ENCODE measurements at places on chromosomes 2 and 18.

- DNase-seq: no peak
Measured at GRCh38 chr18:25830787-25831186, 259.6 kb downstream of the SS18 start.

- DNase-seq: no peak
Measured at GRCh38 chr2:11104794-11105660, 50.2 kb upstream of the SLC66A3 start.

DNA sequence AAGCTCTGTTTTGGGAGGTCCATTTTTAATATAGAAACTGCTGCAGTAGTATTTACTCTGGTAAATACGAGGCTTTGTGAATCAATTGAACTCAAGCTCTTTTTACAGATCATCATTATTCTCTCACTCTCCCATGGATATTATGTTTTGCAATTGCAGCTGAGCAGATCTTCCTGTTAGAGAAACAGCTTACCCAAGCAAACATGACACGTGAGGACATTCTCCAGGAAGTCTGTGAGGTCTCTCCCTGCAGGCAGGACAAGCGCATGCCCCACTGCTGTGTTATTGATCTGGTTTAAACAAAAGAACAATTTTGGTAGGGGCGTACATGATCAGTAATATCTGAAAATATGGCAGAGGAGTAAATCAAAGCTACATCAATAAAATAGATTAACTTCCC, 72.1 kb downstream of the COL6A3 start:
- no peak for DNase-seq

DNA sequence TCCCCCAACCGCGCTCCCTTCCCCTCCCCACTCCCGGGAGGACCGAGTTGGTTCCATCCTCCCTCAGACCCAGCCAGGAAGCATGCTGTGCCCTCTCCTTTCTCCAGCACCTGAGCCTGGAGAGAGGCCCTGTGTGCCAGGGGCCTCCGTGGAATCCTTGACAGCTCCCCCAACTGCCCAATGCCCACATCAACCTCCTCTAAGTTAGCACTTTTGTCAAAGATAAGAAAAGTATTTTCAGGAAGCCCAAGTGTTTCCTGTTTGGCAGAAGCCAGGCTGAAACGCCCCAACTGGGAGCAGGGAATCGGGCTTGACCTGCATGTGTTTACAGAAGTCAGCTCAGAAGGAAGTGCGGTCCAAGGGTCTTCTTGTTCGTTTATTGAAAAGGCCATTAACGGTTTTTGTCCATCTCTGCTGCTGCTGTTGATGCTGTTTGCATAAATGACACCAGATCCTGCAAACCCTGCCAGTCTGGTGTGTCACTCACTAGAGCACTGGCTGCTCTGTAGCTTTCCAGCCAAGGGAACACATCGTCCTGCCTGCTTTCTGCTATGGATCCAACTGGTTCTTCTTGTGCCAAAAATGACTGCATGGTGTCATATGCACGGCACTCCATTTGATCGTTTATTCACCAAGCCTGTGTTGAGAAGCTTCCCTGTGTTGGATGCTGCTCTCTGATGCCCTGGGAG, 35.4 kb upstream of the COL6A3 start:
- no peak for DNase-seq

GRCh38 chr18:74652392-74652988, 54.8 kb downstream of the ZNF407 start:
- no peak for DNase-seq

GRCh38 chr2:27249159-27249890, 13.5 kb downstream of the SLC30A3 start:
- DNase-seq: no peak

GRCh38 chr2:11617984-11618707, 51.8 kb downstream of the NTSR2 start:
- DNase-seq: no peak

GRCh38 chr2:152874955-152875354, 156.5 kb downstream of the ARL6IP6 start:
- DNase-seq: no peak

- no peak for DNase-seq
Measured at GRCh38 chr2:138707392-138708074, 72.7 kb downstream of the NXPH2 start.

DNA sequence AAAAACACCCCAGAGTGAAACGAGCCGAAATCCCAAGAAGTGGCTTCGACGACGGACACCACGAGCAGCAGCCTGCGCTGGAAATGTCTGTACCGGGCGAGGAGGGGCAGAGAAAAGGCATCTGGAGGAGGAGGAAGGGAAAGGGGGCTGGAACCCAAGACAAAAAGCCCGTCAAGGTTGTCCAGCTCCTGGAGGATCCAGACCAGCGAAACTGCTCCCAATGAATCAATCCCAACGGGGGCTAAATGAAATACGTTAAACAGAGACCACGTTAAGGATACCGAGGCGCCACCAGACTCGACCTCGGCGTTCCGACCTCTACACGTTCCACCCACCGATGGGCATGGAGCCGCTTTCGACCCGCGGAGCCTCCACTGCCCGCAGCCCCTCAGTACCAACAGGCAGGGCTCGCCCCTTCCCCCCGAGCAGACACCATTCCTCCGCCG, 400 bp downstream of the CCDC88A start:
- DNase-seq: no peak

DNA sequence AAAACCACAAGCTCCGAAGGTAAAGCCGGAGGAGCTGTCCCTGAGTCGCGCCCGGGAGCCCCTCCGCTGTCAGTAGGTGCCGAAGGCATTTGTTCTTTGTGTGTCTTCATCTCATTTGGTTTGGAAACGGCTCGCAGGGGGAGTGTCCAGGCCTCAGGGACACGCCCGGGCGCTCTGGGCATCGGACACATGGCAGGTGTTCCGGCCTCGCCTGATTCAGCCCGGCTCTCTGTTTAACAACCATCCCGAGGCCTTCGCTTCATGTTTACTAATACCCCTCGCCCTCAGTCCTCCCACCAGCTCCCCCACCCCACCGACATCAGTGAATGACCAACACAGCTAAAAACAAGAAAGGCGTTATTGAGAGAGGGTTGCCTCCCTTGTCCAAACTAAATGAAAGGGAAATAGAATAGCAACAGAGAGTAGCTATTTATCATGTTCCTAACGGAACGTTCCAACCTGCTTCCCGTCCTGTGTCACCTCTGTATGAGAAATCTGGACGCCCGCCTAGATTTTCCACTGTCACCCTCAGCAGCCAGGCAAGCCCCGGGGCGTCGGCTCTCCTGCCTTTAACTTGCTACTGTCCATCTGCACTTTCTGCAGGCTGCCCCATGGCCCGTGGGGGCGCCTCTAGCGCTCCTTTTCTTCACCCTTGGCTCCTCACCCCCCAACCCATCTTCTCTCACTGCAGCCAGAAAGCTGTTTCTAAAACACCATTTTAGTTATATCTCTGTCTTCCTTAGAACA, 73.9 kb downstream of the MYCN start:
- DNase-seq: no peak

DNA sequence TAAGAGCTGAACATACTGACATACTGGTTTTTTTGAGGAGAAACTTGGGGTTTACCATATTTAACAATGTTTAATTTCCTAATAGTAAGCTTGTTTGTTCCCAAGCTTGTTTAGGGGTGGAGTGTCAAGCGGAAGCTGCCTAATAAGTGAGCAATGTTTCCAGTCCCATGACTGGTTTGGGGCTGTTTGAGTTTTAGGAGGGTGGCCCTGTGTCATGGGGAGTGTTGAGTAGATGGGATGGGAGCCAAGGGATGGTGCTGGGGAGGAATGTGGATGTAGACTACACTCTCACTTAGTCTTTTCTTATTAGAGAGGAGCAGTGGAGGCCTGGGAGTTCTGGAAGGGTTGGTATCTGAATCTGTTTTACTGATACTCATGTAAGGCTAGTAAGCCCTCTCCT, 128.5 kb downstream of the TANC1 start:
- DNase-seq: no peak

GRCh38 chr2:62306751-62307468, 111.0 kb downstream of the B3GNT2 start:
- peak; percentile 19 for DNase-seq

DNA sequence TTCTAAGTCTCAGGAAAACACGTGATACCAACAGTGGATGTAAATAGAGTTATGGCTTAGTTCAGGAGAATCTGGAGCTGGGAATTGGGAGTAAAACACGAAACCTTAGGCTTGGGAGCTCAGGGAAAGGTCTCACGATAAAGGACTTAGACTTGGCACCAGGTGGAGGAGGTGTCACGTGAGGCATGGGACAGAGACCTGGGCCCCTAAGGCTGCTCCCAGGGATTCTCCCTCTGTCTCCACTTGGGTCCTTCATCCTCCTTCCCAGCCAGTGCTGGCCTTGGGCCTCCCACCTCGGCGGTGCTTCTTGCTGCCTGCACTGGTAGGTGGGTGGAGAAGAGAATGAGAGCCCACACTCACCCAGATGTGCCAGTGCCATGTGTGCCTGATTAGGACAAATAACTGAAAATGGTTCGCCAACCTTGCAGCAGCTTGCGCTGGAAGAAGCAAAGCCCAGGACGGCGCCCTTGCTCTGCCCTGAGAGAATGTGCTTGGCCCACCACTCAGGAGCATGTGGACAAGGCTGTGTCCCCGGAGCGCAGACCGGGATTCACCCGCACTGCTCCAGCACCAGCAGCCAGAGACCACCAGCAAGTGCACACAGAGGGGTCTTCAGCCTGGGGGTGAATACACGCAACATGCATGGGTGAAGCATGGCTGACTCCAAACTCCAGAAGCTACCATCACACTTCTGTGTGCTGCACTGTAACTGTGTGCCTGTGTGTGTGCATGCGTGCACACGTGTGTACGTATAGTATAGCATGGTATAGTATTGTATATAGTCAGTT, 48.1 kb downstream of the PSMG2 start:
- DNase-seq: no peak

DNA sequence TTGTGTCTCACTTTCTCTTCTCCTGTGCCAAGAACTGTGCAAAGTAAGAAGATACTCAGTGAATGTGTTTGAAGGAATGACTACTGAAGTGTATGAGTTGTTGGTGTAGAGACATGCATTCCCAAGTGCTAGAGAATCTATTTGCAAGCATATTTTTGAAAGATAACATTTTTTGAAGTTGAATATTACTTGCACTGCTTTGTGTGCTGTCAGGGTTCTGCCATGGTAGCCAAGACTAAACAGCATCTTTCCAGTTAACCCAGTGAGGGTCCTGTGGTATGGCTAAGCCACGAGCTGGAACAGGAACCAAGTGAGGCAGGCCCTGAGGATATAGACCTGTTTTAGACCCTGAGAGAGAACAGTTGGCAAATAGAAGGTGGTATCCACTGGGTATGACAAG, 35.2 kb upstream of the EFEMP1 start:
- no peak for DNase-seq

DNA sequence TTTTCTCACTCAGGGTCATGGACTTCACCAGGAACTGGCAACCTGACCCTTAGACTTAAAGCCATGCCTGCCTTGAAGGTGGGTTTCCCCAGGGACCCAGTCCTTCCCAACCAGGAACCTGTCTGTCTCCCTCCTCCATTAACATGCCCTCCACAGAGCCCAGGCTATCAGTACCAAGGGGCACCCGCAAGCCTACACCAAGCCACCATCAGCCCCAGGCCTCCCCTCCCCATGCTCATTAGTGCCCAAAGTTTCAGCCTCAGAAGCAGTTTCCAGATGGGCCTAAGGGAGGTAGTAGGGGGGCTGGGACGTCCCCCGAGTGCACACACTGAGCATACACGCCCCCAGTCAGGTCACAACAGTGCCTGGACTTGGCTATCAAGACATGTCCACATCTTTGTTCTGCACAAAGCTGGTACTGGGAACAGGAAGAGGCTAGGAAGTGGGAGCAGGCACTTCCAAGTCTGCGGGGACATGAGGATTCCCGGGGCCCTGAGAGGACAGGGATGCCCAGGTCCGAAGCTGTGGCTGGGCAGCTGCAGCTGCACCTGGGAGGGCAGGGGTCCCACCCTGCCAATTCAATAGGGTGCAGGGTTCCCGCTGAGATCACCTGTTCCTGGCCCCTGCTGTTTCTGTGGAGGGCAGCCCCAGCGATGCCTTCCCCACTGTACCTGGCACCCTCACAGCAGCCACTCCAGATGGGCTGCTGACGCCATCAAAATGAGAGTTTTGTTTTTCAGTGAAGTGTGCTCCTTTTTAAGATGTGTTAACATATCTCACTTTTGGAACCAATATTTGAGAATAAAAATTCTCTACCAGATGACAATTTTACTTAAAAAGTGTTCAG, 731.4 kb downstream of the NR4A2 start:
- no peak for DNase-seq

- DNase-seq: no peak
Measured at GRCh38 chr2:198441901-198442300, 637.5 kb downstream of the PLCL1 start.

DNA sequence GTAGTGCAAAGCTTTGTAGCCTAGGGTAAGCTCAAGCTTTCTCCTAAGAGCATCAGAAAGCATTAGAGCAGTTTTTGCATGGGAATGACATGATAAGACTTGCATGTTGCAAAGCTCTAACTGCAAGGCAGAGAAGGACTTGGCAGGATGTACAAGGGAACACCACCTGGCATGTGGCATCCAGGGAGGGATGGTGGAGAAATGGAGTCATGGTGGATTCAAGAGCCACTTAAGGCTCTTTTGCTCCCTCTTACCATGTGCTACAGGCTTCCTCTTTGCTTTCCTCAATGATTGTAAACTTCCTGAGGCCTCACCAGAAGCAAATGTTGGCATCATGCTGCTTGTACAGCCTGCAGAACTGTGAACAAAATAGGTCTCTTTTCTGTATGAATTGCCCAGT, 266.0 kb downstream of the GLI2 start:
- DNase-seq: no peak

DNA sequence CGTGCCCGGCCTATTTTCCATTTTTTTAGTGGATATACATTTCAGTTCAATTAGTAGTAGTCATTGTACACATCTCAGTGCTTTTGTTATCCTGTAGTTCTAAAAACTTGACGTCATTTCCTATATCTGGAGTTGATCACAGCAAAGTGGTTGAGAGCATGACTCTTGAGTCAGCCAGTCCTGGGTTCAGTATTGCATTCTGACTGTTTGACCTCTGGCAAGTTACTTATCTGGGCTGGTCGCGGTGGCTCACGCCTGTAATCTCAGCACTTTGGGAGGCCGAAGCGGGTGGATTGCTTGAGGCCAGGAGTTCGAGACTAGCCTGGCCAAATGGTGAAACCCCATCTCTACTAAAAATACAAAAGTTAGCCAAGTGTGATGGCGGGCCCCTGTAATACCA, 50.4 kb upstream of the PPM1B start:
- DNase-seq: no peak

- DNase-seq: no peak
Measured at GRCh38 chr18:46350598-46351159, 246.5 kb downstream of the HAUS1 start.

- DNase-seq: no peak
Measured at GRCh38 chr2:126909781-126910180, 11.1 kb downstream of the TEX51 start.

DNA sequence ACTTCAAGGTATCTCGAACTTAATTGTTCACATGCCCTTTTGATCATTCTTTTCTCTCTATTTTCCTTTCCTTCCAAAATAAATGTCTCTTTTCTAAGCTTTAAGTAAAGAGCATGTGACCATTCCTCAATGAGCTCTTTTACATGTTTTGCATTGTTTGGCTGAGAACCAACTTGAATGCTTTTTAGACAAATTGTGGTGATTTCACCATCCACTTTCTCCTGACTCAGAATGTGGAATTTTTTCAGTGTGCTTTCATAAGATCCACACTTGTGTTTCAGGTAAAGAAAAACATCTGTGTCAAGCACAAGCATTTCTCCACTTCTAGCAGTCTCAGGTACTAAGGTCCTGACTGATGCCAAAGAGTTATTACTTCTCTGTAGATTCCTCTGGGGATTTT, 10.7 kb downstream of the RBM43 start:
- no peak for DNase-seq

GRCh38 chr18:50207722-50208121, 12.8 kb upstream of the MYO5B start:
- DNase-seq: no peak

- no peak for DNase-seq
Measured at GRCh38 chr2:231985823-231986261, 24.3 kb downstream of the DIS3L2 start.
